ENCODE measurements at places on chromosomes 13 and 19. TPM values are rescaled to one million over a fixed set of nuclear protein-coding genes. Genes with fewer than 3 reads are reported as not detected.

ZNF699 gene
- 19.6 TPM for total RNA-seq

GJB2 gene
- not detected for total RNA-seq

GRCh38 chr19:49157445-49158224 lies at the start of gene TRPM4:
Gene TRPM4, plus strand, starts transcription at chr19:49157792. Its CDS starts 75 bp downstream, at chr19:49157867.
- peak; percentile 93 for DNase-seq

GRCh38 chr13:108525827-108526226 lies 103.6 kb upstream of the MYO16 start:
- no peak for DNase-seq

DNA sequence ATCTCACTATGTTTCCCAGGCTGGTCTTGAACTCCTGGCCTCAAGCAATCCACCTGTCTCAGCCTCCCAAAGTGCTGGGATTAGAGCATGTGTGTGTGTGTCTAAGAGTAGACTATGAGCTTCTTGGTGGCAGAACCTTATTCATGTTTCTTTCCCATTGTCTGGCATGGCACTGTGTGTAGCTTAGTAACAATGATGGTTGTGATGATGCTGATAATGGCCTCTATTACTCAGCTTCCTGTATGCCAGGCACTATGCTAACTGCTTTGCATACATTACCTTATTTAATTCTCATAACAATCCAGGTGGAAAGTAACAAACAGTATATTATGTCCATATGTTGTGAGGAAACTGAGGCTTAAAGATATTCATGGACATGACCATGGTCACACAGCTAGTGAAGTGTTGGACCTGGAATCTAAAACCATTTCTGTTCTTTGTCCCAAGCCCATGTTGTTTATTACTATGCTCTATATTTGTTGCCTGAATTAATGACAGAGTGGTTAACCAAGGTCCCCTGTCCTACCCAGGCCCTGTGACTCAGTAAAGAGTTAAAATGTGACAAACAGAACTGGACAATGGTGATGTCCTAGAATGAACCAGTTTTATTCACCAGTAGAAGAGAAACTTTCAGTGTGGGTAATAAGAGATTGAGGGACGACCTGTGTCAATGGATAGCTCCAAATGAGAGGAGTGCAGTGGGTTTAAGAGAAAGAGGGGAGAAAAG lies 109.6 kb downstream of the KLF5 start:
- DNase-seq: no peak

- DNase-seq: no peak
Measured at GRCh38 chr13:41313117-41313516, 2.0 kb downstream of the NAA16 start.
